ENCODE measurements at places on chromosomes 13 and 19. TPM values are rescaled to one million over a fixed set of nuclear protein-coding genes. Genes with fewer than 3 reads are reported as not detected.

FXYD3 gene
- not detected for total RNA-seq

TPTE2 gene
- 1.4 TPM for total RNA-seq

ESD gene
- total RNA-seq = 61.5 TPM

COX7A1 gene
- total RNA-seq = 6.3 TPM

KLK12 gene
- not detected for total RNA-seq

ATXN8OS gene
- not detected for total RNA-seq

EEF1AKMT1 gene
- total RNA-seq = 3.8 TPM

- H3K27ac ChIP-seq = peak overlapping the region; percentile 96
- peaks cover 24% of the 10 kb centered on the region for H3K36me3 ChIP-seq
- H3K4me3 ChIP-seq = no peak overlapping the region
- H3K4me1 ChIP-seq = peaks cover 19% of the 10 kb centered on the region
- no peak for DNase-seq
- no peaks in the 10 kb centered on the region for H3K27me3 ChIP-seq
These were observed 1.7 kb upstream of the PSMC4 start for GRCh38 chr19:39969266-39969665.

- H3K36me3 ChIP-seq = peaks cover 91% of the 10 kb centered on the region
- DNase-seq = no peak
- H3K4me1 ChIP-seq = peaks cover 17% of the 10 kb centered on the region
- H3K4me3 ChIP-seq = no peak overlapping the region
These were observed 19.8 kb downstream of the PROZ start for GRCh38 chr13:113178070-113178895.

DNA sequence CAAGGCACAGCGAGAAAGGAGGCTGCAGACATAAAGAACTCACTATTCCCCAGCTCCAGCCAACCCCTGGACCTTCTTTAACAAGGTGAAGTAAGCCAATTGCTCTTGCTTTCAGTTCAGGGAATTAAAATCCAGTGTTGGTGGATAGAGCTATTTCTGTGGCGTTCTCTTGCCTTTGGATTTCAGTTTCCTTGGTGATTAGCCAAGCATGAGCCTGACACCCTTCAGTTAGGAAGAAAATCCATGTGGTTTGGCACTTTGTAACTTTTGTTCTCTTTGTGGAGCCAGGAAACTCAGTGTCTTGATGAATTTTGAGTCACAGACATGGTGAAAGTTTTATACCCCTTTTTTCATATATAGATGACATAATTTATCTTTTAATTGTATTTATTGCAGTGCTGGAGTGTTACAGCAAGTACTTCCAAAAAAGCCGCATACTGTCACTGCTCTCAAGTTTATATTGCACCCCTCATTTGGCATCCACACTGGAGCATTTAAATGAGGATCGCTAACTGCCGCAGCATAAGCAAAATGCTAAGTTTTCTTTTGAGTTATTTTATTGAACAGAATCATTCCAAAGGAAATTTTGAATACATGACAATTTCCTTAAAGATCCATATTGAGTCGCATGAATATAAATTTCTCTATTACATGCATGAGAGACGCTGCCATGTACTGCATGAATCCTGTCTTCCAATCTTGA lies 406.8 kb downstream of the MYO16 start:
- no peak overlapping the region for H3K4me3 ChIP-seq
- H3K36me3 ChIP-seq = no peaks in the 10 kb centered on the region
- H3K4me1 ChIP-seq = no peaks in the 10 kb centered on the region
- no peaks in the 10 kb centered on the region for H3K27me3 ChIP-seq
- H3K27ac ChIP-seq = no peak overlapping the region

Data from spleen (tissue), 13 donors.